DMS79 treated with DMSO at 0.1 percent for 48 hours (cell line): ENCODE measurements at places on chromosomes 13 and 19.
A peak's percentile ranks its signal among the peaks of the same experiment; 100 is the strongest.

GRCh38 chr19:7678971-7679751, 1.5 kb upstream of the TRAPPC5 start:
- DNase-seq, result peak; percentile 18

DNA sequence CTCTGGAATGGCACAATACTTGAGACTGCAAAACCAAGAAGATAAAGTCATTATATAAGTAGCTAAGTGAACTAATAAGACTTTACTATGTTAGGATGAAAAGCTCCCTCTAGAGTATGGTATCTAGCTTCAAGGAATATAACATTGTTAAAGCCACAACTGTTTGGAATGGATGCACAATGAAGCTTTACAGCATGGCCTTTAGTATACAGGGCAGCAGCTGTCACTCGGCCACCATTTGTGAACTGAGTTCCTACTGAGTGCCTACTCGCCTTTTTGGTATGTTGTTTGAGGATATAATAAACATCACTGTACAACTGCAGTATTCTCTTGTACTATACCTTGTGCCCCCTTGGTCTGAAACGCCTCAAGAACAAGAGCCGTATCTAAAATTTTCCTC, 6.8 kb downstream of the ALG5 start:
- DNase-seq, result no peak

DNA sequence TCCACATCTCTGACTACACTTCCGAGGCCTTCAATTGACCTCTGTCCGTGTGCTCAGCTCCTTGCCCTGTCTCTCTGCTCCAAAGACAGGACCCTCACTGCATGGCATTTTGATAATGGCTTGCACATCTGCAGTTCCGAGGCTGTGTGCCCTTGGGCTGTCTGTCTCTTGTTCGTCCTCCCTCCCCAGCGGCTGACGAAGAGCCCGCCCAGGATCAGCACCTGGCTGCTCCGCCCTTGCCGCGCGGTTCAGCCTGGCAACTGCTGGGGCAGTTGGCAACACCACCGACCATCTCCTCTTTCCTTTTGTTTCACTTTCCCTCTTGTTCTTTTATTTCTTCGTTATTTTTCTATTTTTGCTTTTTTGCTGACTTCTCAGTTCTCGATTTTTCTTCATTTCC, 270.4 kb downstream of the TEX29 start:
- DNase-seq, result no peak

DNA sequence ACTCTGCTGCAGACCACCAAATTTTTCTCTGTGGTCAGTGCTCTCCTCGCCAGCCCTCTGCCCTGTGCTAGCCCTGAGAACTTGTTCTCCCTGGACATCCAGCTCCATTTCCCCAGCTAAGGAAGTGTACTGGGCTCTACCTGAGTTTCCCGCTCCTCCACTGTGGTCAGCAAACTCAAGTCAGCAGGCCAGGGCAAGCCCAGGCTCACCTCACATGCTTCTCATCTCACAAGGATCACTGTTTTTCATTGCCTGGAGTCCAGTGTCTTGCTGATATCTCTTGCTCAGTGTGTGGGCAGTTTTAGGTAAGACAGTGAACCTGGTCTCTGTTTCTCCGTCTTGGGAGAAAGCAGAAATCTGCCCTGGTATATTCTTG, 201.4 kb downstream of the FOXO1 start:
- no peak for DNase-seq

GRCh38 chr19:33730858-33731607, 65.6 kb upstream of the KCTD15 start:
- DNase-seq, result no peak

DNA sequence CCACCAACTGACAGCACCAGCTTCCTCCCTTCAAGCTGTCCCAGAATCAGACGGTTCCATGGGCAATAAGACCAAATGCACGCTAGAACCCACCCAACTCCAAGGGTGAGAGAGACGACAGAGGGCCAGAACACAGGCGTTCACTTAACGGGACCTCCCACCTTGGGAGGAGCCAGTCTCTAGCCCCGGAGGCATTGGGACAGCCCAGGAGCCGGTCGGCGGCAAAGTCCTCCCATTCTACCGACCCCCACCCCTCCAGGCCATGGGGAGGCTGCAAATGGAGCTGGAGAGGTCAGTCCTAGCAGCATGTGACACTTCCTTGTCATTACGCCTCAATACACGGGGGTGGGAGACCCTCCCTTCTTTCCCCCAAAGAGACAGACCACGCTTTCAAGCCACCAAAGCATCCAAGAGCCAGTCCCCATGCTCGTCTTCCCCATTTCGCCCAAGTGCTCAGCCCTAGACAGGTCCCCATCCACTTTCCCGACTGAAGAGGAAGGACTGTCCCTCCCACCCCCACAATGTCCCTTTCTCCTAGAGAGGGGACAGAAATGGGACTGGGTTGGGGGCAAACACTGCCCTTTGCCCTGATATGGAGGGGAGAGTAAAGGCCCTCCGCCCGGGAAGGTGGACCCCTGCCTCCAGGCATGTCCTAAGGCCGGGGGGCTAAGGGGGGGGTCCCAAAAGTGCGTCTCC, 964 bp downstream of the KHSRP start:
- no peak for DNase-seq
